ENCODE measurements at places on chromosomes 1 and 21.

- DNase-seq: no peak
These were observed 129.6 kb downstream of the LRRC7 start for GRCh38 chr1:69697340-69697739.

DNA sequence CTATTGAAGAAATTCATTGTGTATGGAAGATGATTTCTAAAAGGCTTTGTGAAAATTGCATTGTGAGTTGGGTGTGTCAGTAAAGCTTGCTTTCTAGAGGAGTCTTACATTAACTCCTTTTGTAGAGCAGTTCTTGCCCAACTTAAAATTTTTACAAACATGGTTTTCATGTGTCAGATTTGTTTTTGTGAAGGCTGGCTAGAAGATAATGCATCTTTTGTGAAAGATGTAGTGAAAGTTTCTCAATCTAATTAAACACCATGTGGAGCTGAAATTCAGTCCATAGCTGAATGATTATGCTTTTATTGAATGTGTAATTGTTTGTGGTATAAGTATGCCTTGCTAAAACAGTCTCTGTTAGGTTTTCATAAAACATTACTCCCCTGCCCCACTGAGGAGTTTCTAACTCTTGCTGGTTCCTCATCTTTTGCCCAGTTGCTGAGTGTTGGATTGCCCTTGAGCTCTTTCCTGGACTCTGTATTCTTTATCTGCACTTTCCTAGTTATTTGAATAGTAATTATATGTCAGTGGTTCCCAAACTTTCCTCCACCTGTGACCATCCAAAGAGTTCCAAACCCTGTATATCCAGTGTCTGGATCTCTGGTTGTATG lies 38.0 kb downstream of the KCTD3 start:
- DNase-seq: no peak

- DNase-seq: no peak
These were observed 22.6 kb upstream of the RABGAP1L start for GRCh38 chr1:174136714-174137113.

DNA sequence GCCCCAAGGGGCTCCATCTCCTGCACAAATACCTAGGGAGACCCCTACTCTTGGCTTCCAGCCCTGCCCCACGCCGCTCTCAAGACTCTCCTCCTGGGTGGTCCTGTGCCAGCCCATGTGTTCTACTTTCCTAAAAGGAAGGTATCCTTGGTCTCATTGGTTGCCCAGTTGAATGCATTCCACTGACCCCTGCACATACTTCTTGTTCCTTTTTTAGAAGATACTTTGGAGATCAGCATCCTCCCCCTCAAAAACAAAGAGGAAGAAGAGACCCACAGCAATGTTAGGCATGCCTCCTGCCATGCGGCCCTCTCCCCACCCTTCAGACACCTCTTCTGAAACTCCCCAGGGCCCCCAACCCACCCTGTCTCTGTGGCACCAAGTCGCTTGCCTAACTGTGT lies 4.1 kb downstream of the SLAMF9 start:
- no peak for DNase-seq

GRCh38 chr21:41916888-41917433 lies 36.9 kb downstream of the C2CD2 start:
- no peak for DNase-seq
